ENCODE measurements at places on chromosomes 5 and 9.
A peak's percentile ranks its signal among the peaks of the same experiment; 100 is the strongest.

DNA sequence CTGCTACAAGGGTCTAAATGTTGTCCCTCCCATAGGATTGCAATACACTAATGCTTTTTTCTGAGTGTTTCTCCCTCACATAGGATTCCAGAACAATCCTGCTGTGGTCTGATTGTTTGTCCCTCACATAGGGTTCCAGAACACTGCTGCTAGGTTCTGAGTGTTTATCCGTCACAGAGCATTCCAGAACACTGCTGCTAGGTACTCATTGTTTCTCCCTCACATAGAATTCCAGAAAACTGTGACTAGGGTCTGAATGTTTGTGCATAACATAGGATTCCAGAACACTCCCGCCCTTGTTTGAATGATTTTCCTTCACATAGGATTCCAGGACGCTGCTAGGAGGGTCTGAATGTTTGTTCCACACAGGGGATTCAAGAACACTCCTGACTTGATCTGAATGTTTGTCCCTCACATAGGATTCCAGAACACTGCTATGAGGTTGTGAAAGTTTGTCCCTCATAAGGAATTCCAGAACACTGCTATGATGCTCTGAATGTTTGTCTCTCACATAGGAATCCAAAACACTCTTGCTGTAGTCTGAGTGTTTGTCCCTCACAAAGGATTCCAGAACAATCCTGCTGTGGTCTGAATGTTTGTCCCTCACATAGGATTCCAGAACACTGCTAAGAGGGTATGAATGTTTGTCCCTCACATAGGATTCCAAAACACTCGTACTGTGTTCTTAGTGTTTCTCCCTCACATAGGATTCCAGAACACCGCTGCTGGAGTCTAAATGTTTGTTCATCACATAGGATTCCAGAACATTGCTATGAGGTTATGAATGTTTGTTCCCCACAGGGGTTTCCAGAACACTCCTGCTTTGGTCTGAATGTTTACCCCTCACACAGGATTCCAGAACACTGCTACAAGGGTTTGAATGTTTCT lies 213.5 kb downstream of the FOXD4L6 start:
- DNase-seq: no peak

DNA sequence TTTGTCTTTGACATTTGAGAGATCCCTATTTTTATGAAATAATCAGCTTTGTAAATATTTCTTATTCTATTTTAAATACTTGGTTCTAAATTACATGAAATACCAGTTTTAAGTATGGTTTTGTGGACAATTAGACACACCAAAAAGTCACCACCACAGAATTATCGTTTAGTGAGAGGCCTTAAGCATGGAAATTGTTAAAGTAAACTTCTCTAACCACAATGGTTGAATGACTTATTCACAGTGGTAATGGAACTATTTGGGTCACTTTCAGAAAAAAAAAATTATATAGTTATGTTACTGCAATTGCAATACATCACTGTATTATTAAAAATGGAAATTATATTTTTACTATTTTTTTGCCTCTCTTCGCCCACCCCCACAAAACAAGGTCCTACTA lies 1252.5 kb downstream of the EFNA5 start:
- DNase-seq: peak; percentile 29

DNA sequence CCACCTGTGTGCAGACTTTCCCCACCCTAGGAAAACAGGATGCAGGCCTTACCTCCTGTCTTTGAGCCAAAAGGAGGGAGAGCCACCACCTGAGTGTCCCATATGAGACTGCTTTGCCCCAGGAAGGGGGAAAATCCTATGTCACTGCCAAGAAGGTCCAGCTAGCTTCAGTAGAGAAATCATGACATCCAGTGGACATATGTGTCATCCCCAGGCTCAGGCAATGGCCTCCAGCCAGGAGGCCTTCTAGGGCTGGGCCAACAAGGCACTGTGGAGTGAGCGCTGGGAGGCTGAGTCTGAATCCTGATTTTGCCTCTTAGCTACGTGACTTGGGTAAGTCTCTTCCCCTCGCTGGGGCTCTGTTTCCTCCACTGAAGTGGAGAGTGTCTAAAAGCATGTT lies 60.2 kb downstream of the SMIM23 start:
- no peak for DNase-seq

DNA sequence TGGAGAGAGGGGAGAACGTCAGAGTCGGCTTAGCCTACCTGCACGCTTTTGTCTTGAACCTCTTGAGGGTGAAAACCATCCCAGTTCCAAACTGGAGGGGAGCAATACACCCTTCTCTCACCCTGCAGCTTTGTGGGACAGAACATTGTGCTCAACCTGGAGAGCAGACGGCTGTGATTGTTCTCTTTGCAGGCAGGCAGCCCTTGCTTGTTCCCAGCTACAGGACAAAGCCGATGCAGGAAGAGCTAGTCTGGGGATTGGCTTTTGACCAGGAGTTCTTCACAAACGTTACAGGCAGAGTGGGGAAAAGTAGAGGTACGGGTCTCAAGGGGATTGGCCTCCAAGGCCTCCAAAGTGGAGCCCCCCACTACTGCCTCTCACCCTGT lies 33.9 kb upstream of the ARHGAP26 start:
- DNase-seq: no peak

- DNase-seq: peak; percentile 31
Measured at GRCh38 chr9:116074658-116075057, 78.9 kb upstream of the PAPPA start.

GRCh38 chr5:74624501-74624900 lies 16.0 kb downstream of the ENC1 start:
- peak; percentile 72 for DNase-seq

- DNase-seq: no peak
Measured at GRCh38 chr9:111381006-111381405, 51.0 kb upstream of the OR2K2 start.

GRCh38 chr9:83992407-83992806 lies 11.8 kb downstream of the RMI1 start:
- DNase-seq: no peak

- DNase-seq: no peak
Measured at GRCh38 chr9:13209498-13209897, 70.0 kb downstream of the MPDZ start.

DNA sequence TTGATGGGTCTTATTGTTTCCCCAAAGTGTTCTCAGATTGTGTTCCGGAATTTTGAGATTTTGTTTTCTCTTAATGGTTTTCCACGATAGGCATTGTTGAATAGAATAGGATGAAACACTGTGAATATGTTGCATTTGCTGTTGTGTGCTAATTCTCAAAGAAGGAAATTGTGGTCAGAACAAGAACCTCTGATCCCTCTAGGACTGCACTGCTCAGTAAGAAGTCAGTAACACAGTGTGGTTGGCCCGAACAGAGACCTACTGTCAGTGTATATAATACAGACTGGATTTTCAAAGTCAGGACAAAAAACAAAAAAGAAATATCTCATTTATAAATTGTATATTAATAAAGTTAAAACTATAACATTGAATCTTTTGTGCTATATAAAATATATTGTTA lies 494.8 kb downstream of the MAT2B start:
- DNase-seq: no peak

DNA sequence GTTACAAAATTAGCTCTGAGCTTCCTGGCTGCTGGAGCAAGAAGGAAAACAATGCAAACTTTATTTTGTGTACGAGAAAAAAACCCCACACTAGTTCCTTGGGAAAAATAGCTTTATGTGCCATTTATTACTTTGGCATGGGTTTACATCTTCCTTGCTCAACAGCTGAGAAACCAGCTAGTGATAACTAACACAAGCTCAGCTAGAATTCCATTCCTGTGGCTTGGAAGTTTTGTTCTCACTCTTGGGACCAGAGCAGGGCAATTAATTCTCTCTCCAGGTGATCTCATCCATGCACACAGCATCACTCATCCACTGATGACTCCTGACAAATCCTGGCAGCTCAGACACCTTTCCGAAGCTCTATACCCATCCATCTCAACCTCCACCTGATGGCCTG lies 104.1 kb downstream of the CRB2 start:
- peak; percentile 66 for DNase-seq

DNA sequence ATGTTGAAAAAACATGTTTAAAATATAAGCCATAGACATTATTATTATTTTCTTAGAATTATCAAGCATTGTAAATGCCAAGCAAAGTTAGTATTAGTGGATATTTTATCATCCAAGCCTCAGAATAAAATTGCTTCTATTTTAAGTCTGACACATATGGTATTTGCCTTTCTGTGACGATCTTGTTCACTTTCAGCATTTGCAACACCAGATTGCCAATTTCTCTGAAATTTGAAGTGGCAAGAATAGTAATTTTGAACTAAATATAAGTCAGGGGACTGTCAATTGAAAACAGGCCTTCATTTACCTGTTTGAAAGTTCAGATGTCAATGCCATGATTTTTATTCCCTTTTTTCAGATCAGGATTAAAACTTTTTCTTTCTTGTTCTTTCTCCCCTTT lies 1233.6 kb upstream of the CDH18 start:
- no peak for DNase-seq

DNA sequence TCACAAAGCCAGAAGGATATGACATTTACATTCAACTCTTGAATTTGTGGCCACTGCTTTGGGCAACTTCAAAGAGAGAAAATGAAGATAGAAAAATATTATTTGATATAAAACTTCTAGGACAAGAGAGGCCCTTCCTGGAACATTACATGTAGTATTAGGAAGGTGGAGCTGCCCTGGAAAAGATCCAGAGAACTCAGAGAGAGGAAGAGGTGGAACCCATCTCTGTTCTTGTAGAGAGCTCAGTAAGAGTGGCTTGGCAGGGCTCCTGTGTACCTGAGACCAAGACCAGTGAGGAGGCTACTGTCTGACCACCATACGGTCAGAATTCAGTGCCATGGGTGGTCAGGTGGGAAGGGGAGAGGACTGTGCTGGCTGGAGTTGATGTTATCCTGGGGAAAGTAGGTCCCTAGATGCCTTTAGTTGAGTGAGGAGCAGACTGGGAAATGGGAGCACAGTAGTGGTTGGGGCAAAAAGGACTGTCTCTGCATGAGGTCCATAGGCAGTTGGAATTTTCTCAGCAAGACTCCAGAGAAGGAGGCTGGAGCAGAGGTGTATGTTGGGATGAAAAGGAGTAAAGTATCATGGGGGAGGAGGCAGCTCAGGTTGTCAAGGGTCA lies 7.6 kb downstream of the TGFBI start:
- DNase-seq: no peak

DNA sequence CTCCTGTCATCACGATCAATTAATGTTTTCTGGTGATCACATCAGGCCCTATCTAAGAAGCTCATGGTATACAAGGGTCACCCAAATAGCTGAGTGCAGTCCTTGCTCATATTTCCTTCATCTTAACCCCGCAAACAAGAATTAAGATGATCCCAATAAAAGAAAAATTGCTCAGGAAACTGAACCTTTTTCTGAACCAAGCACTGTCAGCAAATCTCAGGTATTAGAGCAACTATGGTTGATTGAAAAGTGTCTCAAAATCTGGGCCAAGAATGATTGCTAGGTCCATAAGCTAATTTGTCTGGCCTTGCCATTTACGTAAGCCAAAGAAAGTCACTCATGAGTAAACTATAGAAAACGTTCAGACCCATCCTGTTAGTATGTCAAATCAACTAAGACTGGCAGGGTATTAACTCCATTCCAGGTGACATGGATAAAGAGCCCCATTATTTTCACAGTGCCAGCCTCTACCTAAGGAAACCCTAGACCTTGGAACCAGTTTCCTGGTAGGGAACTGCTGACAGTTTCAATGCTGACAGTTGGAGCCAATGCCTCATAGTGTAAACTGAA lies 209.3 kb downstream of the DEPDC1B start:
- no peak for DNase-seq

GRCh38 chr9:101478906-101479305 lies 43.3 kb upstream of the ALDOB start:
- DNase-seq: no peak

- DNase-seq: no peak
Measured at GRCh38 chr5:171469326-171469725, 49.9 kb downstream of the FGF18 start.

DNA sequence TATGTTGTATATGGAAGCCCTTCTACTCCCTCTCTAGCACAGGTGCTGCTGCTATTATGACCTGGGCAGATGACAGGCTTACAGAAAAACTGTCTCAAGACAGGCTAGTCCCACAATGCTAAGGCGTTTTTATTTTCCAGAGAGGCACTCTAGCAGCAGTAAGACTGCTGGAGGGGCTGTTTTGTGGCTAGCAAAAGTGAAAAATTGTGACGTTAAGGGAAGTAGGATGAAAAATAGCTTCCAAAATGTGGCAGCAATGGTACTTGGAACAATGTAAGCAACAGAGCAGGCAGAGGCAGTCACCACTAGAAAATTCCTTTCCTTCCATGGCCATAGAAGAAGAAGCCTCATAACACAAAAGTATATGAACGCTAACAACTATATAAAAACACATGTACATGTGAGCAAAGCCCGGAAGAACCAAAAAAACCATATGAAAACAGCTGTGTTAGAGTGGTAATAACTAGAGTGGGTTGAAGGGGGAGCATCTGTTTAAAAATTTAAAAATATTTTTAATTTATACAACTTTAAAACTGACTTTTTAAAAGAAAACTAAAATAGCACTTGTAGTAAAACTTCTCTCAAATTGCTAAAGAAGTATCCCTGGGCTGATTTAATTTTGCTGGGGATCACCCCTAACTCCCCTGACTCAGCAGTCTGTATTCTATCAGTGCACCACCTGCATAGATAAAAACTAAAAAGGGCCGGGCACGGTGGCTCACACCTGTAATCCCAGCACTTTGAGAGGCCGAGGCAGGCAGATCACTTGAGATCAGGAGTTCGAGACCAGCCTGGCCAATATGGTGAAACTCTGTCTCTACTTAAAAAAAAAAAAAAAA lies 30.6 kb downstream of the CLINT1 start:
- DNase-seq: no peak

DNA sequence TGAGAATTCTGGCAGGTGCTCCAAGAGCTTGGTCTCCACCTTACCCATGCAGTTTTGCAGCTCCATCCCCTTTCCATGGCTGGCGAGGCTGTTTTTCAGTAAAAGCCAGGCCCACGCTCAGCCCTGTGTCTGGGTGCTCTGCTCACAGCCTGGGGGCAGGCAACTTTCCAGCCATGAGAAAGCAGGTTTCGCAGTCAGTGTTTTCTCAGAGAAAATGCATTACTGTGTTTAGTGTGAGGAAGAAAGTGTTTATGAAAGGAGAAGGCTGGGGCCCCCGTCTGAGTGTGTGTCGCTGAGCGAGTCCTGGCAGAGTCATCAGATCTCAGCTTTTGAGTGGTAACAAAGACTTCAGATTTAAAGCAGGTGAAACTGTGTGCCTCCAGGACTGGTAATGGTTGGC lies 248.1 kb downstream of the IRX1 start:
- no peak for DNase-seq

GRCh38 chr5:125424402-125425141 lies 678.1 kb upstream of the ZNF608 start:
- DNase-seq: peak; percentile 29

DNA sequence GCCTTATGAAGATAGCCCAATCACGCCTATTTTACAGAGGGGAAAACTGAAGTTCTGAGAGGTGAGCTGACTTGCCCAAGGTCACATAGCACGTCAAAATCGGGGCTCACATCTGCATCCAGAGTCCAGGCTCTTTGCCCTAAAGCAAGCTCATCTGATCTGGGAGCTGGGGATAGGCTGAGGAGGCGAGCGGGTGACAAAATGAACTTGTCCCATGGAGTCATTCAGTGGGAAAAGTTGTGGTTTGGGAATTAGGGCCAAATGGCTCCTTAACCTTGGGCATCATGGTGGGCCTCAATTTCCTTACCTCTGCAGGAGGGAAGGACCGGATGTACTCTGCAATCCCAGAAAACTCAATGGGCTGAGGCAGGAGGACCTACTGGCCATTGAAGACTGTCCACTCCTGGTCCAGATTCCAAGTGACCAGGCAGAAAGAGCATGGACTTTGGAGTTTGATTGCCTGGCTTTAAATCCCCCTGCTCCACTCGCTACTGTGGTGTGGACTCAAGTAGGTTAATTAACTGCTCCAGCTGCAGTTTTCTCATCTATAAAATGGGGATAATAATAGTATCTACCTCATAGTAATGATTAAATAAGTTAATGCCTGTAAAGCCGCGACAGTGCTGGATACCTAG lies 160.4 kb downstream of the RGS3 start:
- DNase-seq: no peak
